ENCODE measurements at places on chromosomes 2 and 18.

GRCh38 chr2:65033178-65033577 is 23.0 kb upstream of the CEP68 start:
- no peak for DNase-seq

DNA sequence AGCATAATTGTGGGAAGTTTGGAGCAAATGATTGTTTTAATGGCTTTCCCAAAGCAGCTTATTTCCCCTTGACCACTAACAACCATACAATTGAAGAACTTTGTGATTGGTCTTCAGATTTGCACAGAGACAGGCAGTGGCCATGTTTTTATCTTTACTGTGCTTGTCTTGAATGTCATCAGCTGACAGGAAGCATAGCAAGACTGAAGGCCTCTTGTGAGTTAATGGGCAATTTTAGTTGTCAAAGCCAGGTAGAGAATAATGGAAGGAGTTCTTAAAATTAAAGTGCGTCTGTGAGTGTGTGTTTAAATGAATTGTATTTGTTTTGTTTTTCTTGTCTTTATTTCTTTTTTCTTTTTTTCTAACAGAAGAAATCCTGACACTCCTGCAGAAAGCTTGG is 809.9 kb downstream of the TSN start:
- DNase-seq, result no peak

DNA sequence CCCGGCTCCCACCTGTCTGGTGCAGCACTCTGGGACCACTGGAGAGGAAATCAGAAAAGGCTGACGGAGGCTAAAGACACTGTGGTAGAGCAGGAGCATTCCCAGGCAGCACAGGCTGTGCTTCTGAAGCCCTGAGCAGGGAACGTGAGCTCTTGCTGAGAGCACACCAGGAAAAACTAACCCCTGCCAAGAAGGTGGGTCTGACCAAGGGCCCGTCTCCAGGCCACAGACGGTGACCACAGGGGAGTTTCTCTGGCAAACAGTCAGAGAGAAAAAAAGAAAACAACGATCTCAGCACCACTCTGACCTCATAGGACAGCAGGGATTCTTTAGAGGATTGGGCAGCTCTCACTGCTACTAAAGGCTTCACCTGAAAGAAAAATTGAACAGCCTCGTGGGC is 201.4 kb downstream of the AFF3 start:
- DNase-seq, result no peak

- DNase-seq, result no peak
Measured at GRCh38 chr2:51650769-51651168, 618.8 kb upstream of the NRXN1 start.

DNA sequence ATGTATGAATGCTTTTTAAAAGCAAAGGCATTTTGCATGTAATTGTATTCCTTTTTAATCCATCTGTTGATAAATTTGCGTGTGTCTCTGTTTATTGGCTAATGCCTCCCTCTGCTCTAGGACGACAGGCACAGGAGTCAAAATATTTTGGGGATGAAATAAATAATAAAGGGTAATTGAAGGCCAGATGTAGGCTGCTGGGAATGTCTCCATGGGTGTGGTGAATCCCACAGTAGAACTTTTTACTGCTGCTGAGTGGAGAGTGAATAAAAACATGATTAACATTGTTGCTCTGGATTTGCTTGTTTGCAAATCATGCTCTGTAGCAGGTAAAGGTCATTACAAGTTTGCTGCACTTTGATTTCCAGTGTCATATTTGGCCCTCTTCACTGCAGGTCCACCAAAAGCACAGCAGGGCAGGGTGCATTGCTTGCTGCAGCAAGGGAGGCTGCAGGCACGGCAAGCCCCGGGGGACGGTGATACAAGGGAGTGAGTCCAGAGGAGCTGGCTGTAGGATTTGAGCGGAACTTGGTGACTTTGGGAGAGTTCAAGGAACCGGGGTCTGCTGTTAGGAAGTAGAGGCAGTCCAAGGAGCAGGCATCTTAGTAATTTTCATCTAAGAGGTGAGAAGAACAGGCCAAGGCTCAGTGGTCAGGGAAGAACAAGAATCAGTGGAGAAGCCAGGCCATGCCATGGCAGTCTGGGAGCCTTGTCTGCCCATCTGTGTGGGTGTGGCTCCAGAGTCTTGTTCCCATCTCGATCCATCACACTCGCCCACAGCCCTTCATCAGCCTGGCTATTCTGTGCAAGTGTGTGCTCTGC is 201.5 kb upstream of the RAB6C start:
- no peak for DNase-seq

DNA sequence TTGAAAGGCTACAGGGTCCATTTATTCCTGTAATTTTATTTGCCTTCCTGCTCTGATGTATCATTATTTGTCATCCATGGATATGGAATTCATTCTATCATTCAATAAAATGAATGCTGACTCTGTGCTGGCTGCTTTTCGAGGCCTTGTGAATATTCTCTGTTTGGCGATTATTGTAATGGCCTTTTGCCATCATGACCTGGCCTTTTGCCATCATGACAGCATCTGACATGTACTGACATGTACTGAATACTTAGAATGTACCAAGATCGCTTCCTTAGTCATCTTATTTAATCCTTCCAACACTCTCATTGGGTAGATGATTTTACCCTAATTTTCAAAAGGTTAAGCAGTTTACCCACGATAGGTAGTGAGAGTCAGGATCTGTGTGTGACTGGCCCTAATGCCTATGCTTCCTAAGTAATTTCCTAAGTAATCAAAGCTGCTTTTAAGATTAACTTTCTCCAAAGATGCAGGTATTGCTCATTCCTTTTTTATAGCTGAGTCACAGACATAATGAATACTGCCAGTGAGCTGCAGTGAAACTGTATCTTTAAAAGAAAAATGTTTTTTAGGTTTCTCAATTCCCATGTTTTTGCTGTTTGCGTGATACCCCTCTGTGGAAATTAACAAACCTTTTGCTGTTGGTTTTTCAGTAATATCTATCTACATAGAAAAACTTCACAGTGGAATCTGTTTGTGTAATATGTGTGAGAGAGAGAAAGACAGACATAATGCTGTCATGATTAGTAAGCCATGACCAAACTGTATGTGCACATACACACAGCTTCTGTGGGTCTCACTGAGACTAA is 127.8 kb downstream of the CERS6 start:
- no peak for DNase-seq

DNA sequence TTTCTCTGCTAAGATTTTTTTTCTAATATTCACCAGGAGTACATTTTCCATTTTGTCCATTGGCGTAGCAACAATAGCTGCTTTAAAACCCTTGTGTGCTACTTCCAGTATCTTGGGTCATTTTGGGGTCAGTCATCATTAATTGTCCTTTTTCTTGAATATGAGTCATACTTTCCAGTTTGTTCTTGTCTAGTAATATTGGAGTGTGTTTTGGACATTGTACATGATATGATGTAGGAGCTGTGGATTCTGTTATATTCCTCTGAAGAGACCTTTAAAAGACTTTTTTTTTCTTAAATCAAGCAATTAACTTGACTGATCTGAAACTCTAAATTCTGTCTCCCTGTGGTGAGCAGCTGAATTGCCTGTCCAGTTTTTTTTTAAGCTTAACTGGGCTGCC is 40.8 kb downstream of the AGPS start:
- no peak for DNase-seq

GRCh38 chr18:55665506-55665905 is 77.5 kb upstream of the TCF4 start:
- DNase-seq, result no peak

DNA sequence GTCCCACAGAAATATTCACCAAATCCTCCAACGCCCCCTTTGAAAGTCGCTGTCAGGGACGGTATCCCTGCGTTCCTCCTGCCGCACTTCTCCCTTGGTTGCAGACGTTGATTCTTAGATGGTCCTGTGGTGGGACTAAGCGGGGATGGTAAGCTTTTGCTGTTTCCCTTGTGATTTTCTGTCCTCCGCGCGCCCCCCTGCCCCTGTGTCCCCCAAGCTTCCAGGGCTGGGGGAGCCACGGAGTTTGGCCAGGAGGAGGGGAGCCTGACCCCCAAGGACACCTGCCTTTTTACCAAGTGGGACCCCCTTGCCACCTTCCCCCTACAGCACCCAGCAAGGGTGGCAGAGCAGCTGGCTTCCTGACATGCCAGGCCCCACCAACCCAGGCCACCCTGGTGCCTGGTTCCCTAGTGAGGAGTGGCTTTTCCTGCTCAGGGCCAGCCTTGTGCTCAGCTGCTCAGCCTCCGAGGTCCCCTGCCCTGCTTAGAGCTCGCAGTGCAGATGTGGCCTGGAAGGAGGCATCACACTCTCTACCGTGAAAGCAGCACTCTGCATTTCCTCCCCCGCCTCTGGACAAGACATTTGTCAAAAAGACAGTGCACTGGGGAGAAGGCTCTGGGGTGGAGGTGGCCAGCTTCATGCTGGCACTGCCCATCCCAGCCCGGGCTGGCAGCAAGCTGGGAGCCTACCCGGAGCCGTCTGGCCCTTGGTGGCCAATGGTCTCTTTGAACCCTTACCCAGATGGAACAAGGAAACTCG is 49.4 kb downstream of the TWIST2 start:
- DNase-seq, result no peak

DNA sequence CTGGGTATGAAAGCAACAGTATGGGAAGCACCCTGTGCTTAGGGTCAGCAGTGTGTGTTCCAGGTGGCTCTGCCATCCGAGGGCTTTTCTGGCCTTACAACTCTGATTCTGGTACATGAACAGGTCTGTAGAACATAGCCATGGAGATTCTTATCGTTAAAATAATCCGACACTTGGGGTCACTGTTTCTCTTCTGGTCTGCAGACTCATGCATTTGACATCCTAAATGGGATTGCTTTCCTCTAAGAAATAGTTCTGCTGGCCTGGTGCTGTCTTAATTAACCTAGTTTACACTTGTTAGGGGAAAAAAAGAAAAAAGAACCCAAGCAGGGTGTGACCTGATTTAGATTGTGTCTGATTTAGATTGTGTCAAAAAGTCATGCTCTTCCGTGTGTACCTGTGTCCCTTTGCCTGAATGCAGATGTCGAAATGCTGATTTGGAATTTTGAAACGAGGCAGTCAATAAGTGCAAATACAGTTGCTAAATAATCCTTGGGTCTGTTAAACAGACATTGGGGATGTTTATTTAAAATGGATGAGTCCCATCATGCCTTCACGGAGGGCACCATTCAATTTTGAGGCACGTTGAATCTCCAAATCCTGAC is 59.6 kb downstream of the TRPM8 start:
- no peak for DNase-seq

- no peak for DNase-seq
Measured at GRCh38 chr2:36889795-36890194, 76.5 kb downstream of the STRN start.

DNA sequence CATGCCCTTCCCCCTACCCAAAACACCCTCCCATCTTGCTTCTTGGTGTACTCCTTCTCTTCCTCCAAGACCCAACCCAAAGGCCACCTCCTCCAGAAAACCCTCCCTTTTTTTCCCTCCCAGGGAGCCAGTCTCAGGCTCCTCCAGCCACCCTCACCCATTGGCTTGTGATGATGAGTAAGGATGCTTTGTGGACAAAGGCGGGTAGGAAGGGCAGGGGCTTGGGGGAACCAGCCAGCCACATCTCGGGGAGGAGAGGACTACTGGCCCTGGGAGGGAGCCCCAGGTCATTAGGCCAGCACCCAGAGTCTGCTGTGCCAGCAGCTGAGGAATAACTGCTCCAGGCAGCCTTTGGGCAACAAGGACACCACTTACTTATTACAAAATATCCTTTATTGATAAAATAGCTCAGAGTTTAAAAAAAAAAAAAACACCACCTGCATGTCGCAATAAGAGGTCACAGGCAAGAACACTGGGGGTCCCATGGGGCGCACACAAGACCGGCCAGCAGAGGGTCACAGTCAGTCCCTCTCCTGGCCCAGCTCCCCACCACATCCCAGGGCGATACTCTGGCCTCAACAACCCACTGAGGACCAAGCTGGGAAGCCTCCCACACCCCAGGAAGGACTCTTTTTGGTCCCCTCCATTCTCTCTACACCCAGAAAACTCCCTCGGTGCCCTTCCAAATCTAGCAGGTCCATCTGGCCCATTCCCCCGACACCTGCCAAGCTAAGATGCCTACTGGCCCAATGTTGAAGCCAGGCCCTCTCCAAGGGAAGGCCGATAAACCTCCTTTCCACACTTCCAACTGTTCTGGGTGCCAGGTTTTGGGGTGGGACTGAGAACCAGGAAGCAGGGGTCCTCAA is 3.6 kb downstream of the ADRA2B start:
- no peak for DNase-seq

DNA sequence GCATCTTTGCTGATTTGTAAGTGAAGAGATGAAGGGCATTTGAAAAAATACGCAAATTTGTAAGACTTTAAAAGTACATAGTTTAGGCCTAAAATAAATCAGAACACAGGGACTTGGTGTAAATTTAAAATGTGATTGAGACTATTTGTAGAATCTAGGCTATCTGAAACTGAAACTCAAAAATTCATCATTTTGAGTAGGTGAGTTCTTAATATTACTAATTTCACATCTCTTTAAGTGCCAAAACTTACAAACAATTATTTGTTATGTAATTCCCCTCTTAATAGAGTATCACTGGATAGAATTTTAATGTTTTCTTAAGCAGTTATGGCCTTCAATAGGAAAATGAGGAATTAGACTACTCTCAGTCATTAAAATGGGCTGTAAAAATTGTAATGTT is 14.0 kb upstream of the HRH4 start:
- peak; percentile 30 for DNase-seq

DNA sequence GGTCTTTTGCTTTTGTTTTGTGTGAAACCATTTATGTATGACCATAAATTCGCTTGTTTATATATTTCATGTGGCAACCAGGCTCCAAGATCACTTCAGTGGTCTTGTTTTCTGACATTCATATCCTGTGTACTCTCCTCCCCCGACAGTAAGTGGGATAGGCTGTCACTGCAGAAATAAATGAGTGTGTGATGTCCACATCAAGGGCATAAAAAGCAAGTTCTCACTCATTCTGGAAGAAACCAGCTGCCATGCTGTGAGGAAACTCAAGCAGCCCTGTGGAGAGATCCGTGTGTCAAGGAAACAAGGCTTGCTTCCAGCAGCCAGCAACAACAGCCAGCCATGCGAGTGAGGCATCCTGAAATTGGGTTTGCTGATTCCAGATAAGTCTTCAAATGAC is 39.2 kb upstream of the GNAL start:
- DNase-seq, result no peak

- no peak for DNase-seq
Measured at GRCh38 chr18:22276334-22276713, 106.9 kb downstream of the GATA6 start.

All from GM06990 (cell line).